Keratinocyte (primary cell): ENCODE measurements at places on chromosomes 11 and 22. TPM values are rescaled to one million over a fixed set of nuclear protein-coding genes. Genes with fewer than 3 reads are reported as not detected.

UBQLN3 gene
- not detected in 3 replicates for polyA plus RNA-seq

EI24 gene
- polyA plus RNA-seq, result 215 to 307 TPM (median 263 TPM) in 3 replicates

SLC22A8 gene
- polyA plus RNA-seq, result not detected in 3 replicates

FADS1 gene
- polyA plus RNA-seq, result 19.0 to 34.0 TPM (median 32.0 TPM) in 3 replicates

MRGPRE gene
- polyA plus RNA-seq, result not detected in 3 replicates

DCDC1 gene
- 0.02 to 0.08 TPM (median 0.06 TPM) in 3 replicates for polyA plus RNA-seq

IL10RA gene
- polyA plus RNA-seq, result 0.04 to 0.23 TPM (median 0.14 TPM) in 3 replicates

ARHGEF17 gene
- polyA plus RNA-seq, result 4.2 to 6.4 TPM (median 5.1 TPM) in 3 replicates

MIOX gene
- not detected in 3 replicates for polyA plus RNA-seq

BRSK2 gene
- polyA plus RNA-seq, result 0.09 to 0.85 TPM (median 0.20 TPM) in 3 replicates

MICAL3 gene
- polyA plus RNA-seq, result 22.5 to 50.2 TPM (median 27.9 TPM) in 3 replicates

GGTLC3 gene
- polyA plus RNA-seq, result not detected in 3 replicates

IGSF9B gene
- polyA plus RNA-seq, result 0.30 to 0.66 TPM (median 0.36 TPM) in 3 replicates

SPI1 gene
- polyA plus RNA-seq, result not detected in 3 replicates

OR6A2 gene
- 0.05 to 0.09 TPM in 2 of 3 replicates, not detected in the other for polyA plus RNA-seq

RIMBP3C gene
- 0.01 TPM in 1 of 3 replicates, not detected in the others for polyA plus RNA-seq

MRPL49 gene
- polyA plus RNA-seq, result 46.3 to 67.7 TPM (median 49.6 TPM) in 3 replicates

XKR3 gene
- not detected in 3 replicates for polyA plus RNA-seq

RASSF10 gene
- polyA plus RNA-seq, result 1.4 to 2.1 TPM (median 1.6 TPM) in 3 replicates

MS4A6A gene
- polyA plus RNA-seq, result not detected in 3 replicates

EMID1 gene
- not detected in 3 replicates for polyA plus RNA-seq

ROBO3 gene
- 13.6 to 19.2 TPM (median 17.0 TPM) in 3 replicates for polyA plus RNA-seq

FGF19 gene
- polyA plus RNA-seq, result 0.08 to 0.12 TPM in 2 of 3 replicates, not detected in the other

CLTCL1 gene
- 11.2 to 19.4 TPM (median 12.4 TPM) in 3 replicates for polyA plus RNA-seq

P4HA3 gene
- 0.09 to 0.41 TPM (median 0.14 TPM) in 3 replicates for polyA plus RNA-seq

OR10G4 gene
- not detected in 3 replicates for polyA plus RNA-seq

HINFP gene
- polyA plus RNA-seq, result 15.6 to 21.9 TPM (median 18.5 TPM) in 3 replicates

RFPL3 gene
- polyA plus RNA-seq, result not detected in 3 replicates

CTR9 gene
- polyA plus RNA-seq, result 12.2 to 21.8 TPM (median 15.5 TPM) in 3 replicates

CAVIN3 gene
- polyA plus RNA-seq, result 26.0 to 43.0 TPM (median 30.1 TPM) in 3 replicates

FOLH1 gene
- polyA plus RNA-seq, result 0.42 to 1.0 TPM (median 0.86 TPM) in 3 replicates

THY1 gene
- polyA plus RNA-seq, result 2.4 to 5.7 TPM (median 5.0 TPM) in 3 replicates

KCNQ1OT1 gene
- 0.01 to 0.07 TPM (median 0.06 TPM) in 3 replicates for polyA plus RNA-seq

GLYAT gene
- 0.10 to 0.17 TPM in 2 of 3 replicates, not detected in the other for polyA plus RNA-seq

MGAT3 gene
- not detected in 3 replicates for polyA plus RNA-seq

SNRPD3 gene
- 133 to 275 TPM (median 135 TPM) in 3 replicates for polyA plus RNA-seq

CABP4 gene
- polyA plus RNA-seq, result not detected in 3 replicates

OR10S1 gene
- polyA plus RNA-seq, result not detected in 3 replicates

CSRP3 gene
- polyA plus RNA-seq, result not detected in 3 replicates

SPON1 gene
- not detected in 3 replicates for polyA plus RNA-seq

GRIK4 gene
- polyA plus RNA-seq, result not detected in 3 replicates

PATE4 gene
- not detected in 3 replicates for polyA plus RNA-seq

EFCAB6 gene
- 0.18 to 0.31 TPM (median 0.27 TPM) in 3 replicates for polyA plus RNA-seq

TNNT3 gene
- polyA plus RNA-seq, result 0.09 TPM in 1 of 3 replicates, not detected in the others

OR5B3 gene
- not detected in 3 replicates for polyA plus RNA-seq

CRACR2B gene
- polyA plus RNA-seq, result 0.17 to 1.1 TPM (median 0.34 TPM) in 3 replicates

PICALM gene
- 265 to 313 TPM (median 293 TPM) in 3 replicates for polyA plus RNA-seq

NAP1L4 gene
- 92.2 to 136 TPM (median 108 TPM) in 3 replicates for polyA plus RNA-seq

TSPAN32 gene
- not detected in 3 replicates for polyA plus RNA-seq

TYR gene
- polyA plus RNA-seq, result 0.03 TPM in 1 of 3 replicates, not detected in the others

HEPHL1 gene
- polyA plus RNA-seq, result 138 to 223 TPM (median 190 TPM) in 3 replicates

GPHA2 gene
- 0.08 TPM in 1 of 3 replicates, not detected in the others for polyA plus RNA-seq

LRRC56 gene
- 0.14 to 0.44 TPM (median 0.28 TPM) in 3 replicates for polyA plus RNA-seq

ANO1 gene
- 9.1 to 158 TPM (median 45.2 TPM) in 3 replicates for polyA plus RNA-seq

DPAGT1 gene
- polyA plus RNA-seq, result 59.7 to 75.4 TPM (median 60.4 TPM) in 3 replicates

ACRV1 gene
- not detected in 3 replicates for polyA plus RNA-seq
